ENCODE measurements at places on chromosomes 5 and 9.
A peak's percentile ranks its signal among the peaks of the same experiment; 100 is the strongest.

DNA sequence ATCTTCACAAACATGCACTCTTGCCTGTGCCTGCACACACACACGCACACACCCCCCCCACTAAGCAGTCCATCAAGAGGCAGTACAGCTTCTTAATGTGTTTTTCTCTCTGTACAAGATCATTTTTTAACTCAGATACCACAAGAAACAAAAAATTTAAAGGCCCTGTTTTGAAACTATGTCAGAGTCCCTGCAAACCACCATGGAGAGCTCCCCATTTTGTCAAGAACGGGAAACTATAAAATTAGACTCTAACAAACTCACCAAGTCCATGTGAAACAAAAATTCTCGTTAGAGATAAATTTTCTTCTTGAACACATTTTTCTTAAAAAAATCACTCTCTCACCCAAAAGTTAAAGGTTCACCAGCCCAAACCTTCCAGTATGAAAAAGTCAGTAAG, 86.3 kb downstream of the ELAVL2 start:
- no peak for DNase-seq

DNA sequence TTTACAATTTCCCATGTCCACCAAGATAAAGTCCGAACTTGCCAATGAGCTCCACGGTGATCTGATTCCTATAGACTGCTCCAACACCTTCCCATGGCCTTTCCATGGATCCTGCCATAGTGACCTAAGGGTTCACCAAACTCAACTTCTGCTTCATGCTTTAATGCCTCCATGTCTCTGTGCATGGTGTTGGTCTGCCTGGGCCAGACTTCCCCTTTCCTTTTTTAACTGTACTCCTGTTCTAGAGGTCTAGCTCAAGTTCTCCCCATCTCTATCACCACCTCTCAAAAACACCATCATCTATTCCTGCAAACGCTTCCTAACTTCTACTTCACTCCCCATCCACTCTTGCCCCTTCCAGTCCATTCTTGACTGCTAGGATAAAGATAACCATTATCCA, 14.8 kb upstream of the SMARCA2 start:
- DNase-seq, result no peak

- no peak for DNase-seq
Observed at GRCh38 chr5:56525113-56525512, 290.2 kb upstream of the MAP3K1 start.

GRCh38 chr9:35669331-35670145, 4.2 kb upstream of the CA9 start:
- DNase-seq, result no peak

DNA sequence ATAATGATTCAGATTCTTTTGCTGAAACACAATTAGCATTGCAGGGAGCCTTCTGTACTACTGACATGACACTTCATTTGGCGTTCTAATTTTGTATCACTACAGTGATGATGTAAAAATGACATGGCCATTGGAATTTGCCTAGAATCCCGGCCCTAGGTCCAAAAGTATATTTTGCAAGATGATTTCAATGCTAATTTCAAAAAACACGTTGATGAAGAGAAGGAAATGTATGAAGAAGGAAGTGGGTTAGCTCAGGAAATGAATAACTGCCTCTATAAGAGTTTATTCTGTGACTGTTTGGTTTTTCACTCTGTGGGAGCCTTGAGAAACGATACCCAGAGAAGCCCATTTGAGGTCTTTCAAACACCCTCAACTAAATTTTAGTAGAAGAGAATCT, 59.3 kb downstream of the OSTF1 start:
- DNase-seq, result no peak

- DNase-seq, result peak; percentile 76
Observed at GRCh38 chr9:33415501-33416038, 13.2 kb upstream of the AQP7 start.

DNA sequence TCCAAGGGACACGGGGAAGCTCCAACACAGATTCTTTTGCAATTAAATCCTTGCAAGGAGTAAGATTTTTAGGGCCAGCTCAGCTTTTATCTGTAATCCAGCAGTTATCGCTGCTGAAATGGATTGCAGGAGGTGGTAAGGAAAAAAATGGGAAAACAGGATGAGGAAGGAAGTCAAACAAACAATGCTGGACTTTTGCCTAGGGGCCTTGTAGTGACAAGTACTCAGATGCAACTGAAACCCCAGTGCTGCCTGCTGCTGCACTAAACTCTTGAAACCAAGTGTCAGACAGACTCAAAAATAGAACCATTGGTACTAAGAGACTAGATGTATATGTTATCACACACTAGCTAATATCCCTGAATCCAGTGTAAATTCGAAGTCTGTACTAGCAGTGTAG, 309.2 kb downstream of the CTNND2 start:
- no peak for DNase-seq

DNA sequence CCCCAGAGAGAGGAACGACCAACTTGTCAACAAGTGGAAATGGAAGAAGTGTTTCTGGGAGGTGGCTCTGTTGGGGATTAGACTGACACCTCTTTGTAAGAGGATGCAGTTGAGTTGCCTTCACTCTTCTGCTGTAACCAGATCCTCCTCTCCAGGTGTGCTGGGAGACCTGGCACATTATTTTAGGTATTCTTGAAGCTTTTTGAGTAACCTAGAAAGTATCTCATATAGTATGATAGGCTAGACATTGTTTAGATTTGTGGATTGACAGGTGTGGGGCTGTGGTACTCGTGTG, 21.6 kb downstream of the SNX30 start:
- DNase-seq, result no peak

DNA sequence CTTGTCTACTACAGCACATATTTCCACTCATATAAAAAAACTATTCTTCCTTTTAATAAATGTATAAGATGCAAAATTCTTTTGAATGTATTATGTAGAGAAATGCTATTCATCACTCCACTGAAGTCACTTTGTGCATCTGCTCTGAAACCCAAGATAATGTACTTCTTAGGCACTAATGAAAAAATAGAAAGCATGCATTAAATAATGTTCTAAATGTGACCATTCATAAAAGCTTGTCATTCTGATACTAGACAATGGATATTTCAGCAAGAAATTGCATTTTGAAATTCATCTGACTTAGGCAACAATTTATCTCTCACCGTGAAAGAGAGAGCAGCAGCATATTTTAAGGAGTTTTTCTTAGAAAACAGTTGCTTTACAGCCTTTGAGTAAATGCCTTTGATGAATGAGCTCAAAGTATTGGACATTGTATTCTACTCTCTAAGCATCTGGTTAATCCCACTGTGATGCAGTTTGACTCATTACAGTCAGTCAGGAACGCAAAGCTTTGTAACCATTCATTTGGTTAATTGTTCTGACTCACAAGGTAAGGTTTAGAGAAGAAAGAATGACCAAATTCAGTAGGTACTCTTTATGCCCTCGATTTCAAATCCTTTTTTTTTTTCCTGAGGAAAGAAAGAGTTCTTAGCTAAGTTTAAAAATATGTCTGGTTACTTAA, 2233.8 kb upstream of the C9orf72 start:
- no peak for DNase-seq

DNA sequence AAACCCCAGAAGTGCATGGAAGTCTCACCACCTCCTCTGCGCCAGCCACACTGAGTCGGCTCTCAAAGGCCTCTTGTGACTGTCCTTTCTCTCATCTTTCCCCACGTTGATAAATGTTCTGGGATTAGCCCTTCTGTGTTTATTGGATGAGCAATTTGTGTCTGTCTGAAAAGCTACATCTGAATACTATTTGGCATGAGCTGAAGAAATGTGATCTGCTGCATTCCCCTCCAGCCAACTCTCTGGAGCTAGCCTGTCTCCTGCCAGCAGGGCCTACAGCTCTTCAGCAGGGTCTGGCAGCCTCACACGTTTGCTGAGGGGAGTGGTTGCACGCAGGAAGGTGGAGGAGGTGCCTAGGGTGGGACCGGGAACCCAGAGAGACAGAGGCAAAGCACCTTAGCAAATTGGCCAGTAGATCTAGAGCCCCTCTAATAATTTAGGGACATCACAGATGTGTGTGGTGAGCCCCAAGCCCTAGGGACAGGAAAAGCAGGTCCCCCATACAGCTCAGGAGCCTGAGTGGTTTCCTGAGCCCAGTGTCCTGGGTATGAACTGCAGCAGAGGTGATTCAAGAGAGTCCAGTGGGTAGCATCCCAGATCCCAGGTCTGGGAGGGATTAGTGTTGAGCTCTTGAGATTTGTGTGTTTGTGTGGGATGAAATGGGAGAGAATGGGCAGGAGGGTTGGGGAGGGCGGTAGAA, 20.5 kb upstream of the B4GALT1 start:
- no peak for DNase-seq

GRCh38 chr5:57318251-57318650, 144.4 kb downstream of the GPBP1 start:
- no peak for DNase-seq

DNA sequence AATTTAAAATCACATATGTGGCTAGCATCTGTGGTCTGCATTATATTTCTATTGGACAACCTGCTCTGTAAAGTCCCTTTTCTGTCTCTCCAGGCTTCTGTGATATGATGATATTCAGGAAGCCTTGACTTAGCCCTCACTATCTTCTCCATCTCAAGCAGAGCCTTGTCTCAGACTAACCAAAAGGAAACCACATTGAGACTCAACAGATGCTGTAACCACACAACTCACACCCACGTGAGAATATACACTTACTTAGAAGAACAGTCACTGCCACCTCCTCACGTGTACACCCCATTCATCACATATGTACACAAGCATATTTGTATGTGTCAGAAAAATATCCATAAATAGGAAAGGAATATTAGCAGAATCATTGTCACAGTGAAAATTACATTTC, 33.6 kb downstream of the HTR4 start:
- no peak for DNase-seq

DNA sequence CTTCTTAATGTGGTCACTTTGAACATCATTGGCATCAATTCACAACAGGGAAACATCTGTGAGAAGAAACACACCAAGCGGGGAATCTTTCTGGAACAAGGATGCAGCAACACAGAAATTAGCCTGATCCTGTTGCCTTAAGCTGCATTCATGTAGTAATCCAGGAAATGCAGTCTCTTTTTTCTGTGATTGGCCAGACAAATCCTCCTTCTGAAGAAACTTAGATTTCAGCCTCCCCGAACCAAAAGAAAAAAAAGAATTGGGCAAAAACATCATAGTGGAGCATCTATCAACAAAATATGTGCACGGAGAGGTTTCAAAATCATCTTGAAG, 7.2 kb upstream of the XPA start:
- DNase-seq, result no peak

DNA sequence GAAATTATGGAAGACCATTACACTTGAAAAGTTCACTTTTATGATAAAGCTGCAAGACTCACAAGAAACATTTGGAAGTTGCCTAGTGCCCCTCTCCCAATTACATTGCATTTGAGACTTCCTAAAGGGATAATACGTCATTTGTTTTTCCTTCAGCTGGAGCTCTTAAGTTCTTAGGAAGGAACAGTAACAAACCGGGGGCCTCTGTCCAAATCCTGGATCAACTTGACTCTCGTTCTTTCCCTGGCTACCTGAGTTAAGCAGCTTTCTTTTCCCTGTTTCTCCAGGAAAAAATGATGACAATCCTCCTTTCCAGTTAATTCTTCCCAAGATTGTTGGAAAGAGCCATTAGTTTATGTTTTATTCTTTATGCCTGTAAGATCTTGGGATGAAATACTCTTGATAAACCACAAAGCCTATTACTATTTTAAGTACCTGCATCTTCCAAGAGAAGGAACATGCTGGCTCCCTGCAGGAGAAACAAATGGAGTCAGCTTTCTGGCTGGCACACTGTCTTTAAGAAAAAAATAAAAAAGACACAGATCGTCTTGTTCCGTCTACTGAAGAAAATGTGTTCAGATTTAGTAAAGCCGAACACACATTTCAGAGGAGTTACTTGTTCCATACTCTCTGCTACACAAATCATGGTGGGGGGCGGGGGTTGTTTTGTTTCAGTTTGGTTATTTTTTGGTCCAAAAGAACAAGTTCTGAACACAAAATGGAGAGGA, 297.9 kb downstream of the EFNA5 start:
- DNase-seq, result no peak
